ENCODE measurements at places on chromosomes 13 and 19. TPM values are rescaled to one million over a fixed set of nuclear protein-coding genes. Genes with fewer than 3 reads are reported as not detected.
A peak's percentile ranks its signal among the peaks of the same experiment; 100 is the strongest.

- DNase-seq: no peak
- H3K36me3 ChIP-seq: no peaks in the 10 kb centered on the region
- peaks cover 6% of the 10 kb centered on the region for H3K4me1 ChIP-seq
- peaks cover 20% of the 10 kb centered on the region for H3K27me3 ChIP-seq
- no peak overlapping the region for H3K27ac ChIP-seq
These were observed 23.2 kb upstream of the TTYH1 start for GRCh38 chr19:54392105-54392504.

- peaks cover 97% of the 10 kb centered on the region for H3K27me3 ChIP-seq
- H3K4me1 ChIP-seq: no peaks in the 10 kb centered on the region
- H3K36me3 ChIP-seq: no peaks in the 10 kb centered on the region
These were observed 4.2 kb downstream of the POU4F1 start for GRCh38 chr13:78598966-78599644.

DNA sequence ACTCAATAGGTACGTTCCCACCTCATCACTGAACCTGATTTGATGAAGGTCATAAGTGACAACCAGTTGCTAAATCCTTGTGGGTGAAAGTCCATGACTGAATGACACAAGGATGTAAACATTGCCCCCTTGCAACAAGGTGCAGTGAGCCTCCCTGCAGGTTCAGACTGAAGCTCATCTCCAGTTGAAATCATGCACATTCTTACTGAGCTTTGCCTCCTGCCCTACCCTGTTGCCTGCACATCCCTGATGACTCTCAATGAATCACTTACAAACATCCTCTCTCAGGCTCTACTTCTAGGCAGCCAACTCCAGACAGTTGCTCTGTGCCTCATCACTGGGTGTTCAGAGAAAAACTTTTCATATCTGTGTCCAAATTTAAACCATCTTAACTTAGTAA is 42.5 kb upstream of the ARGLU1 start:
- H3K36me3 ChIP-seq: no peaks in the 10 kb centered on the region
- H3K27me3 ChIP-seq: peaks cover 91% of the 10 kb centered on the region
- H3K27ac ChIP-seq: no peak overlapping the region
- DNase-seq: no peak

GRCh38 chr19:53903055-53903680 is 5.9 kb upstream of the CACNG7 start:
- no peaks in the 10 kb centered on the region for H3K4me1 ChIP-seq
- DNase-seq: peak; percentile 90
- H3K27me3 ChIP-seq: peaks cover 46% of the 10 kb centered on the region

DNA sequence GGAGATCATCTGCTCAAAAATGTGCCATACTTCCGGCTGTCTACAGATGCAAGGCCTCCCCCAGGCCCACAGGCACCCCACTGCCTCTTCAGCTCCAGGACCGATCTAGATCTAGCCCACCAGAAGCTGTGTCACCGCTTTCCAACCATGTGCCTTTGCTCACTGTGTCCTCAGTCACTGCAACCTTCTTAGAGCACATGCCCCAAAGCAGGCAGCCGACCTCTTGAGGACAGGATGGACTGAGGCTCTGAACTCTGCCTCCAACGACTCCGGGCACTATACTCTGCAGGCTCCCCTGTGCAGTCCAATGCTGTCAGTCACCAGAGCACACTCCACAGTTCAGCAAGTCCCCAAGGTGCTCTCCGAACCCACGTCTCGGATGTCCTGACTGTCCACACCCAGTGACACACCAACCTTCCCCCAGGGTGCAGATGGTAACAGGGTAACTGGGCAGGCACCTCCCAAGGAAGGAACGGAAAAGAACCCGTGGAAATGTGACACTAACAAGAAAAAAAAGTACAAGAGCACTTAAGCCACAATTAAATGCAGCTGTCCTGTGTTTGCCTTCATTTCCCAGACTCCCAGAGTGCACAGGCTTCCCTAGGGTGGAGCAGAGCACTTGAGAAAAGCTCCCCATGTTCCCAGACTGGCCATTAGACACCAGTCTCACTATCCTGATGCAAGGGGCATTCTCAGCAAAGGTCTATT is 4.8 kb downstream of the STK24 start:
- H3K4me1 ChIP-seq: no peaks in the 10 kb centered on the region
- H3K27me3 ChIP-seq: no peaks in the 10 kb centered on the region
- no peak overlapping the region for H3K4me3 ChIP-seq
- H3K27ac ChIP-seq: no peak overlapping the region
- H3K36me3 ChIP-seq: peaks cover 15% of the 10 kb centered on the region

- no peaks in the 10 kb centered on the region for H3K36me3 ChIP-seq
- no peaks in the 10 kb centered on the region for H3K27me3 ChIP-seq
- H3K27ac ChIP-seq: no peak overlapping the region
- H3K4me3 ChIP-seq: no peak overlapping the region
- no peak for DNase-seq
These were observed 289.9 kb downstream of the RFC3 start for GRCh38 chr13:34107806-34108205.

- H3K4me1 ChIP-seq: no peaks in the 10 kb centered on the region
- no peak for DNase-seq
- H3K36me3 ChIP-seq: no peaks in the 10 kb centered on the region
- H3K27ac ChIP-seq: no peak overlapping the region
- H3K4me3 ChIP-seq: no peak overlapping the region
- no peaks in the 10 kb centered on the region for H3K27me3 ChIP-seq
These were observed 115.2 kb upstream of the PEG3 start for GRCh38 chr19:56955637-56956216.

DNA sequence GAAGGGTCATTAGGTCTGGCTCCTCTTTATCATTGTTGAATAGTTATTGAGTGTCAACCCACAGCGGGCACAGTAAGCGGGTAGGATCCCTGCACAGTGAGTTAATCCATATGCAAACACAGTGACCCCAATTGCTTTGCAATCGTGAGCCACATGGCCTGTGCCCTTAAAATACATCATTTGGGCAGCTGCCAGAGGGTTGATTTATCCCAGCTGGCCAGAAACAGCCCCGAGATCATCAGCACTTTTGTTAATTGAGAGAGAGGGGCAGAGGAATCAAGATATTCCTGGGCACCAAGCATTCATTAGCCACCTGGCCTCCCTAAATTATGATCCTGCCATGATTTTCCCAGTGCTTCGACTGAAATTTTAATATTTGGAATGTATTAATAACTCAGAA is 9.8 kb upstream of the CNMD start:
- no peak for DNase-seq
- H3K36me3 ChIP-seq: no peaks in the 10 kb centered on the region
- H3K27me3 ChIP-seq: peaks cover 17% of the 10 kb centered on the region
- H3K27ac ChIP-seq: no peak overlapping the region
- H3K4me3 ChIP-seq: no peak overlapping the region
- H3K4me1 ChIP-seq: no peaks in the 10 kb centered on the region

DNA sequence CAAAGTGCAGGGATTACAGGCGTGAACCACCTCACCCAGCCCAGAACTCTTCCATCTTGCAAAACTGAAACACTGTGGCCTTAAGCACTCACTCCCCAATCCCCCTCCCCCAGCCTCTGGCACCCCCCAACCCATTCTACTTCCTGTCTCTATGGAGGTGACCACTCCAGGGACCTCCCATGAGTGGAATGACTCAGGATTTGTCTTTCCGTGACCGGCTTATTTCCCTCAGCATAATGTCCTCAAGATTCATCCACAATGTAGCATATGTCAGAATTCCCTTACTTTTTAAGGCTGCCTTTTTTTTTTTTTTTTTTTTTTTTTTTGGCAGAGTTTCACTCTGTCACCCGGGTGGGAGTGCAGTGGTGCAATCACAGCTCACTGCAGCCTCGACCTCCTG is 3.6 kb upstream of the F2RL3 start:
- H3K4me1 ChIP-seq: no peaks in the 10 kb centered on the region
- H3K27ac ChIP-seq: no peak overlapping the region
- H3K4me3 ChIP-seq: no peak overlapping the region

DNA sequence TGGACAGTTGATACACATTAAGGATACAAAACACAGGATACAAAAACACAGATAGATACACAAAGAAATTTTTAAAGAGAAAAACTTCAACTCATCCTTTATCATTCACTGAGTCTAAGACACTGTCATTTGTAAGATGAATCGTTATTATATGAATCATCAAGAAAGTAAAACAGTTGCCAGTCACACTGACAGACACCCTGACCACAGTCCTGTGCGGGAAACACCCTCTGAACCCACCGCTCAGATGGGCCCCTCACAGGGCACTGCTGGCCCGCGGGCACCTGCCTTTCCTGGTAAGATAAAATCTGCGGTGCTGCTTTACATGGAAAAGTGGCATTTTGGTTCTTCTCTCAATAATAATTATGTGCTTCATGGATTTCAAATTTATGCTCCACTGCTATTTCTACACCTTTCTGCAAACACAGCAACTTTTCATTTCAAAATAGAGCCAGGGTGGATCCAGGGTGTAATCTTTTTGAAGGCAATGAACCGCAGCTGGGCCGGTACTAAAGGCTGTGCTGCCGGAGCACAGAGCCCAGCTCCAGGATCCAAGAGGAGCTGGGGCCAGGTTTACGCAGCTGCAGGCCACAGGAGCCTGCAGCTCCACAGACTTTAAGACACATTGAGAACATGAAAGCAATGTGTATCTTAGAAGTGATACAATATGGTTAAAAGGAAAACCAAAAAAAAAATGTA is 76.8 kb downstream of the TUBGCP3 start:
- no peaks in the 10 kb centered on the region for H3K27me3 ChIP-seq
- DNase-seq: peak; percentile 15
- no peak overlapping the region for H3K27ac ChIP-seq
- no peak overlapping the region for H3K4me3 ChIP-seq
- no peaks in the 10 kb centered on the region for H3K4me1 ChIP-seq

DNA sequence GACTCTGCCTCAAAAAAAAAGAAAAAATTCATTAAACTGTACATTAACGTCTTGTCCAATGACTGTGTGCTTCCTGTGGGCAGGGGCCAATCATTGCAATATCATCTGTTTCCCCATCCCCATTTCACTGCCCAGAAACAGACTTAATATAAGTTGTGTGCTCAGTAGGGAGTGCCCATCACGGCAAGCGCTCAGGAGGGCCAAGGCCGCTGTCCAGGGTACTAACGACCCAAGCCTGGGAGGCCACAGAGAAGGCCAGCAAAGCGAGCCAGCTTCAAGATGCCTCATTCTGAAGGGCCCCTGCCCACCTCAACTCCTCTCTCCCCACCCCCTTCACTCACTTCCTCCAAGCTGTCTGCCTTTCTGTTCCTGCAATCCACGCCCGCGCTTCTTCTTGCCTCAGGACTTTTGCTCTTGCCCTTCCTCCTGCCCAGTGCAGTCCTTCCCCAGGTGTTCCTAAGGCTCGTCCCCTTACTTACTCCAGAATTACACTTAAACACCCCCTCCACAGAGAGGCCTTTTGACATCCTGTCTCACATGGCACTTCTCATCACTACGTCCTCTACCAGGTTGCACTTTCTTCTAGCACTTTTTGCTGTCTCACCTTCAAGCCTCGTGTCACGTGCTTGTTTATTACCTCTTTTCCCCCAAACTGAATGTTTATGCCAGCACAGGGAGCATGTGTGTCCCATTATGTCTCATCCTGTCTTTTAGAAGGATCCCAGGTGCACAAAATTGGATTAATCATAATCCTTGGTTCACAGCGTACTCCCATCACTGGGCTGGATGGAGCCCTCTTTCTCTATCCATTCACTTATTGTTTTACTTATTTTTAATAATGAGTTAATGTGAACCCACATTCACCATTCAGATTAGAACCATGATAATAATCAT is 11.3 kb upstream of the POU2F2 start:
- H3K27me3 ChIP-seq: peaks cover 29% of the 10 kb centered on the region
- H3K4me3 ChIP-seq: no peak overlapping the region
- DNase-seq: peak; percentile 92
- no peaks in the 10 kb centered on the region for H3K4me1 ChIP-seq

DNA sequence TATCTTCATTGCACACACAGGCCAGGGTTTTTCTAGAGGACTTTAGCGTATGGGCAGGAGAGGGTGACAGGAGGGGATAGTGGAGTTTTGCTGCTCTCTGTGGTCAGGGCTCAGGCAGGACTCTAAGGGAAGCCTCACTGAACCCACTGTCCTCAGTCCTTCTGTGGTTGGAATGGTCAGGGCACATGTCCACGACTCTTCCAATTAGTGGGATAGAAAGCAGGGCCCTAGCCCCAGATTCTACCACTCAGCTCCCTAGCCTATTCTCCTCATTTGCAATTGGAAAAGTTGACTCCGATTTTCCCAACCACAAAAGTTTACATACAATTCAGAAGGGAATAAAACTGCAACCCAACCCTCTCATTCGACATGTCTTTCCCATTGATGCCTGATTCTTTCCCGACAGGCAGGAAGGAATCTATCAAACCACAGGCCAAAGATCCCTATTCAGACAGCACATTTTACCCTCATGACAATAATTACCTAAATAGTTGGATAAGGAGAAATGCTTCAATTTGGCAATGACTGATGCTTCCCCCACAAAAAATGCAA is 38.2 kb downstream of the TGDS start:
- H3K36me3 ChIP-seq: no peaks in the 10 kb centered on the region
- DNase-seq: no peak
- H3K27me3 ChIP-seq: no peaks in the 10 kb centered on the region
- H3K4me1 ChIP-seq: no peaks in the 10 kb centered on the region

DNA sequence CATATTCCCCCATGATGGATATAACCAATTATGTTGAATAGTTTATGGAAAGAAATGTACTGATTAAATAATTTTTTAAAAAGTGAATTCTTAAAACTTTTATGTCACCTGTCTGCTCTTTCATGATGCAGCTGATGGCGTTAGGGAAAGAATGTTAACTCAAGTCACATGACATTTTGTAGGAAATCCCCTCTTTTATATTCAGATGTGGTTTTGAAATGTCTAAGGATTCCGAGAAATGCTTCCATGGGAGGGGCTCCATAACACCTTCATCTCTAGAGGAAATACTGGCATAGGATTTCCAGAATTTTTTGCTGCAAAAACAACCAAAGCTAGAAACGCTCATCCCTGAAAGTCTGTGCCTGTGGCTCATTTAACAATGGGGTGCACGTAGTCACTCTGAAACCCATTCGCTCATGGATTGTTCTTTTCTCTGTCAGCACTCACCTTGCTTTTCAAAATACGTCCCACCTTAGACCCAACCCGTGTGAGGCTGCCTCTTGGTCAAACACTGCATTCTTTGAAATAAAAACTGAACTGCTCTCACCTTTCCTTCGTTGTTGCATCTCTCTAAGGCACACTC is 288.9 kb downstream of the SHISA2 start:
- H3K4me3 ChIP-seq: no peak overlapping the region
- no peaks in the 10 kb centered on the region for H3K4me1 ChIP-seq
- H3K27ac ChIP-seq: no peak overlapping the region
- no peaks in the 10 kb centered on the region for H3K36me3 ChIP-seq

- no peaks in the 10 kb centered on the region for H3K4me1 ChIP-seq
- no peak overlapping the region for H3K27ac ChIP-seq
- DNase-seq: no peak
- no peaks in the 10 kb centered on the region for H3K36me3 ChIP-seq
- H3K4me3 ChIP-seq: no peak overlapping the region
- peaks cover 68% of the 10 kb centered on the region for H3K27me3 ChIP-seq
These were observed 165.5 kb downstream of the TBC1D4 start for GRCh38 chr13:75316427-75316826.

Gene PNMA8B
- 3.0 TPM for total RNA-seq

Gene ODAD3
- 2.4 TPM for total RNA-seq

Gene INSL3
- 0.80 TPM for total RNA-seq

Gene GFY
- 0.27 TPM for total RNA-seq

Gene KCNN4
- total RNA-seq: not detected

Gene TJP3
- 15.3 TPM for total RNA-seq

Gene FUT3
- total RNA-seq: 0.34 TPM

Gene FUZ
- total RNA-seq: 30.2 TPM

Gene CYP4F12
- not detected for total RNA-seq

Data from endodermal cell (in vitro differentiated cells).